ENCODE measurements at places on chromosomes 7 and 10.

DNA sequence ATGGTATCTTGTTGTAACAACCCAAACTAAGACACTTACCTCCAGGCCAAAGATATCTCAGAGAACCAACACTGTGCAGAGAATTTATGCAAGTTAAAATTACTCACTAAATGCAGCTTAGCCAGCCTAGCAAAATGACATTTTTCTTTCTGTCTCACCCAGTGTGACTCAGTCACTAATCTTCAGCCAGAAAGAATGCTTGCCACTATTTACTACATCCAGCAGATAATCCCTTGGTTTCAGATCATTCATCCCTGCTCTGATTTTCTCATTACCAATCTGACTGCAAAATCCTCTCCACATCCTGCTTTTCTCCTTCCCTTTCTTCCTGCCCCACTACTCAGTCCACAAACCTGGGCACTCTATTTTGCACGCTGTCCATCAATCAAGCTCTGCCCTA lies 93.5 kb upstream of the NEBL start:
- peak; percentile 26 for DNase-seq

DNA sequence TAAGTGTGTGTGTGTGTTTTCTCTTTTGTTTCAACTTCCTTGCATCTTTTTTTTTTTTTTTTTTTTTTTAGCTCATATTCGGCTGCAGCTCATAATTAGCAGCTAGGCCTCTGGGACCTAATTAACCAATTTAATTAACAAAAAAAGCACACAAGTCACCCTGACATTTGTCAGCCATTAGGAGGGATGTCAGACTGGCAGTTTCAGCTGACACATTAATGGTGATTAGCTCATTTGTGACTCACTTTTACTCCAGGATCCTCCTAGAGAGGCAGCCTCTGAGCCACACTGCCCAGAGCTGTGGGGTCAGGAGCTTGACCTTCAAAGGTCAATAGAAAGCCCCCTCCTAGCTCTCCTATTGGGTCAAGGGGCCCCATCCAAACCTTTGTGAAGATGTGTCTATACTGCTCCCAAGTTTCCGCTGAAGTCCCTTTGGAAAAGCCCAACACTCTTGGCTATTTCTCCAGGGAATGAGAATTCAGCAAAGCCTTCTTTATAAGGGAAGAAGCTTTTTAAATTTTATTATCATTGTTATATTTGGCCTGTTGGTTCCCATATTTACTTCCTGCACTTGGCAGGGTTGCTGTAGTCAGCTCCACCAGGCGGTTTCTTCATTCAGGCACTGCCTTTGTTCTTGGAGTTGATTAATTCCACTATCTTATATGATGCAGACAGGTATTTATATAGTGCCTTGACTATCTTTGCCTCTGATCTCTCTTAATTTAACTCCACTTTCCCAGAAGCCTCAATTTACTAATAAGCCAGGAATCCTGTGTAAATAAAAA lies 109.5 kb upstream of the HABP2 start:
- no peak for DNase-seq

DNA sequence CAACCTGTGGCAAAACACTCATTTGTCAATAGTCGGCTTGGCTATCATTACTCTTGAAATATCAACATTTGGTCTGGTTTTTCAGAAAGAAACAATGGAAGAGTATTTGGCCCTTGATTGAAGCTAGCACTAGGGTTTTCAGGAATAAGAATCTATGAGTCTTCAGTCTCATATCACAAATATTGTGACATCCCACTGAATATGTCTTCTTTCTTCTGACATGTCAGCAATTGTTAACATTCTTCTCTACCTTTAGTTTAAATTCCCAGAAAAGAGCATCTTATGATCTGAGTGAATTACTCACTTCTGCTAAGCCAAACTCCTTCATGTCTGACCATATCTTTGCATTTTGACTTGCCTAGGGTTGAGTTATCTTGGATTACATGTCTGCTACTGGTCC lies 435.2 kb upstream of the SEMA3D start:
- DNase-seq: no peak

- no peak for DNase-seq
Observed at GRCh38 chr10:629186-629998, 60.1 kb downstream of the DIP2C start.

DNA sequence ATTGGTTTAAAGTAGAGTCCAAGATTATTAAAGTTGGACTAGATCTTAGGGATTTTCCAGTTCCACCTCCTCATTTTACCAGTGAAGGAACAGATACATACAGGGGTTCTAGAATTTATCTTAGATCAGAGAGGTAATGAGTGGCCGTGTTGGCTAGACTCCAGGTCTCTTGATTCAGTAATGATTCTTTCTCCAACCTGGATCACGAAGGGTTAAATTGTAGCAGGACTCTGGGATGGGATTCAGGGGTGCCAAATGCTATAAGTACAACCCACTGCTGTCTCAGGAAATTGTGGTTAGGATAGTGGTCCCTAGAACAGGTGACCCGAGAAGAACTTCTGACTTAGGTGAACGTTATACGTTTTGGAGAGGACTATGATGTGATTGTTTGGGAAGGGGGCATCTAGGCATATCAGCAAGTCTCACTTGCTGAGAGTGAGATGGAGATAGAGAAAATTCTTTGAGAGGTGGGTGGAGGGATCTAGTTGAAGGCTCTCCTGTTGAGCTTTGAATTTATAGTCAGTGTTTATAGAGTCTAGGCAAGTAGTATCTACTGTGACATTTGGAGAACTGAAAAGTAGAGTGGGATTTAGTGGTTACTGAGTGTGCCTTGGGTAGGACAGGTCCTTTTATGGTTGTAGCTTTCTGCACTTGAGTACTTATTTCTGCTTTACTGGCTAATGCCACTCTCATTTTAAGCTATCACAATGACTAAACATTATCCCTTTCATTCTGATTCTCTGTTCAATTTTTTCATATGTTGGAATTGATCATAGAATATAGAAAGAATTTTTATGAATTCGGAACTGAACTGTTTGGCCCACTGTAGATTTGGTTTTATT lies 58.3 kb downstream of the ST7 start:
- no peak for DNase-seq

GRCh38 chr7:112130729-112131410 lies 75.3 kb downstream of the DOCK4 start:
- no peak for DNase-seq

- DNase-seq: peak; percentile 39
Observed at GRCh38 chr10:17061418-17061817, 68.2 kb downstream of the CUBN start.

DNA sequence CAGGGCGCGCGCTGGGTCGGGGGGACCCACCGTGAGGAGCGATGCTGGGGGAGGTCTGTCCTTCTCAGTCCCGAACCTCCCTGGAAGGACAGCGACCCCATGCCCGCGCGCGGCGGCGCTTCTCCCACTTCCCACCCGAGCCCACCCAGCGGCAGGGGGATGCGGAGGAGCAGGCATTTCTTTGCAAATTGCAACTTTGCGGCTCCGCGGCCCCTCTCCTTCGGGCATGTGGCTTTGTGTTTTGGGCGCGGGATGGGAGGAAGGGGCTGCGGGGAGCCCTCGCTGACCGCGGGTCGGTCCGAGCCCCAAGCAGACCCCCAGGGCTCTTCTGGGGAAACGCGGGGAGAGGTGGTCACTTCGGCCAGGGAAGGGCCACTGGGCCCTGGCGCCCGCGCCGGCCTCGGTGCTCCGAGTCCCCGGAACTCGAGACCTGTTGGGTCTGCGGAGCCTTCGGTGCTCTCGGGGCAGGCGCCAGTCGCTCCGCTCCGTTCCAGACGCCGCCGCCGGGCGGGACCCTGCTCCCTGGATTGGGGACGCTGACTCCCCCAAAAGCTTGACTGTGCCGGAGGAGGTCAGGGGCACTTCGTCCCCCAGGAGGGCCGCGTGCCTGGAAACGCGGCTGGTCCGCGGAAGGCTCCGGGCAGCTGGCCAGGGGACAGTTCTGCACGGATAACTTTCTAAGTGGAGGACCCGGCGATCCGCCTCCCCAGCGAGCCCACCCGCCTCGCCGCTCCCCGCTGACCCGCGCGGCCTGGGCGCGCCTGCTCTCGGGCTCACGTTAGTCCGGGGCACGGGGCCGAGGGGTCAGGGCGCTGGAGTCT lies 164.2 kb upstream of the DPP6 start:
- DNase-seq: no peak

- peak; percentile 67 for DNase-seq
Observed at GRCh38 chr7:116212869-116213268, 2.5 kb downstream of the TES start.

All from fibroblast of gingiva (primary cell).